Type B pancreatic cell (in vitro differentiated cells): ENCODE measurements at places on chromosomes 3 and 15.

DNA sequence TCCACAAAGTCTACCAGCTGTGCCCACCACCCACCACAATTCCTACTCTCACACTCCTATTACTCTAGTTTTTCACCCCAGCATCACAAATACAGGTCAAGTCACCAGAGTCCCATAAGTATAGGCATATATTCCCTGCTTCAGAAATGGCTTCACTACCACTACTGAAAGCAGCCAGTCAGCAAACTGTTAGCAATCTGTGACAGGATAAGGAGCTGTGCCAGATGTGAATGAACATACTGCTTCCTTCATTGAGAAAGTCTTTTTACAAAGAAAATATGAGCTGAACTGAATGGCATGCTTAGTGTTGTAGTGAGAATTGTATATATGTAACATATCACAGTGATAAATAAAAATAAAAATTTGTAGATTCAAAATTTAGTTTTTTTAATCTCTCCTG is 76.8 kb downstream of the C3orf85 start:
- no peak for DNase-seq

DNA sequence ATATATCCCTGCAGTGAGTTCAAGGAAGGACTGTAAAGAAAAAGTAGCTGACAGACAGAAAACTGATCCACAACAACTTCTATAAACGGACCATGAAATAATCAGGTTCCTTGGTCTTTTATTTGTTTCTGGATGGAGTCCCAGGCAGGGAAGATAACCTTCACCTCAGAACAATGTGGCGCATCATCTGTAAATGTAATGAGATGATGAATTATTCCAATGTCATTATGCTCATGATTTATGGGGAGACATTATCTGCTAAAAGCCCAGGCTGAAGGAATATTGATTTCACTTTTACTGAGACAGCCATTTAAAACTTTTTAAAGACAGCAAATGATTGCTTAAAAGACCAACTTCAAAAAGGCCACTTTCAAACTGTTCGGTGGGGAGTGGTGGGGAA is 354.9 kb upstream of the ADAMTS9 start:
- no peak for DNase-seq

- no peak for DNase-seq
Observed at GRCh38 chr3:45547764-45548680, 46.5 kb upstream of the LIMD1 start.

DNA sequence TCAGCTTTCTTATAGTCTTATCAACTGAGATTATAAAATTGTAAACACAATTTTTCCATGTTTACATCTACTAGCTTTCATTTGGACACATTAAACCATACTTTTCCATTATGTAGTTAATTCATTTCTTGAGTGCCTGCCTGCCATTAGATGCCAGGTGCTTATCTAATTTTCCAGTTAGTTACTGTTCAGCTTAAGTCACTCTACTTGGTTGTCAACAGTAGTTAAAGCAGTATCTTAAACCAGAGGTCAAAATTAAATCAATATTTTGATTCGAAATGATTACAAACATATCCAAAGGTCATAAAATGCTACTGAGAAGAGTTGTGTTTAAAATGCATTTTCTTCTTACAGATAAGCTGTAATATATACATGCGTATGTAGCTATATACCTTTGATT is 56.2 kb upstream of the UBP1 start:
- no peak for DNase-seq

DNA sequence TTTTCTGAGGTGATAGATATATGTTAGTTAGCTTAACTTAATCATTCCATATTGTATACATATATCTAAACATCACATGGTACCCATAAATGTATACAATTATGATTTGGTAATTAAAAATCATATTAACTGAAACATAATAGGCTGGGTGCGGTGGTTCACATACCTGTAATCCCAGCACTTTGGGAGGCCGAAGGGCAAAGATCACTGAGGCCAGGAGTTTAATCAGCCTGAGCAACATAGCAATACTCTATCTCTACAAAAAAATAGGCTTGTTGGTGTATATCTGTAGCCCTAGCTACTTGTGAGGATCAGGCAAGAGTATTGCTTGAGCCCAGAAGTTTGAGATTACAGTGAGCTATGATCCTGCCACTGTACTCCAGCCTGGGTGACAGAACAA is 20.9 kb downstream of the RAB7A start:
- no peak for DNase-seq

DNA sequence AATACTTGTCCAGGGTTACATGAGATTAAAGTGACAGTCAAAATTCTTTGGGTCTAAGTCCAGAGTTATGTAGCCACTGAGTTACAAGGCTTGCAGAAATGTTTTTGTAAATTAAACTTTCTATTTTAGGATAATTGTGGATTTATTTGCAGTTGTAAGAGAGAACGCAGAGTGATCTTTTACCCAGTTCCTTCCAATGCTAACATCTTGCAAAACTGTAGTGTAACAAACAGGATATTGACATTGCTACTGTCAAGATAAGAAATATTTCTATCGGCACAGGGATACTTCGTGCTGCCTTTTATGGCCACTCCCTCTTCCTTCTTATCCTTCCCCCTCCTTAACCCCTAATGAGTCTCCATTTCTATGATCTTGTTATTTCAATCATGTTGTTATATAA is 1022.9 kb downstream of the MCTP2 start:
- no peak for DNase-seq

GRCh38 chr15:69669446-69669845 is 216.8 kb downstream of the RPLP1 start:
- DNase-seq = no peak

DNA sequence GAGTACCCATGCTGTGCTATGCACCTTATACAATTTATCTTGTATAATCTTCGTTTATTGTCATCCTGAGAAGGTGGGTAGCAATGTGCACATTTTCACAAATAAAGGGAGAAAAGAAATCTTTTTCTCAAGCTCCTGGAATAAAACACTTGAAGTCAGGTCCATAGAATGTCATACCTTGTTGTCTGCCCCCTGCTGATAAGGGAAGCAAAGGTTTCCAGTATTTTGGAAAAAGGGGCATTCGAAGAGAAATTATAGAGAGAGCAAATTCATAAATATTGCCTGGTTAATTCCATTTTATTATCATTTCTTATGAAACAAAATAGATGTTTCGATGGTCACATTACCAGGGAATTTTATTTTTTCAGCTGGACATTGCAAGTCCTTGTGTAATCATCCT is 277.8 kb downstream of the RAP2B start:
- DNase-seq = no peak

GRCh38 chr3:12557473-12558100 is 700 bp downstream of the MKRN2 start:
- no peak for DNase-seq

- DNase-seq = no peak
Observed at GRCh38 chr3:143975554-143976152, 4.0 kb downstream of the DIPK2A start.
